Neural progenitor cell (in vitro differentiated cells): ENCODE measurements at places on chromosomes 16 and 17. TPM values are rescaled to one million over a fixed set of nuclear protein-coding genes. Genes with fewer than 3 reads are reported as not detected.

DNA sequence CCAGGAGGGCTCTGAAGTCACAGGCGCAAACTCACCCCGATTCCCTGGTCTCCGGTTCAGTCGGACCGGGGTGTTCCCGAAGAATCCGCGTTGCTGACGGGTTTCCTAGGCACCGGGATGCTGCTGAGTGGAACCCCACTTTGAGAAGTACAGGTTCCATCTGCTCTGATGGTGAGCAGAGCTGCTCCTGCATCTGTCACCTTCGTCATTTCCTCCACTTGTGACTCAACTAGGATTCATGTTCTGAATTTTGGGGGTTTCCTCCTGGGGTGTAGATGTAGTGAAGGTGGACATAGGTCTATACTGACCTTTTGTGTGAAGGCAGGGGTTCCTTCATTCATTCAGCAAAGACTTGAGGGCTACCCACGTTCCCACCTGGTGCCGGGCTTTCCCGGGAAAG, 25.0 kb downstream of the LGALS3BP start:
- no peaks in the 10 kb centered on the region for H3K27me3 ChIP-seq
- DNase-seq: no peak
- no peaks in the 10 kb centered on the region for H3K36me3 ChIP-seq
- H3K4me3 ChIP-seq: no peak overlapping the region
- H3K4me1 ChIP-seq: peaks cover 4% of the 10 kb centered on the region

DNA sequence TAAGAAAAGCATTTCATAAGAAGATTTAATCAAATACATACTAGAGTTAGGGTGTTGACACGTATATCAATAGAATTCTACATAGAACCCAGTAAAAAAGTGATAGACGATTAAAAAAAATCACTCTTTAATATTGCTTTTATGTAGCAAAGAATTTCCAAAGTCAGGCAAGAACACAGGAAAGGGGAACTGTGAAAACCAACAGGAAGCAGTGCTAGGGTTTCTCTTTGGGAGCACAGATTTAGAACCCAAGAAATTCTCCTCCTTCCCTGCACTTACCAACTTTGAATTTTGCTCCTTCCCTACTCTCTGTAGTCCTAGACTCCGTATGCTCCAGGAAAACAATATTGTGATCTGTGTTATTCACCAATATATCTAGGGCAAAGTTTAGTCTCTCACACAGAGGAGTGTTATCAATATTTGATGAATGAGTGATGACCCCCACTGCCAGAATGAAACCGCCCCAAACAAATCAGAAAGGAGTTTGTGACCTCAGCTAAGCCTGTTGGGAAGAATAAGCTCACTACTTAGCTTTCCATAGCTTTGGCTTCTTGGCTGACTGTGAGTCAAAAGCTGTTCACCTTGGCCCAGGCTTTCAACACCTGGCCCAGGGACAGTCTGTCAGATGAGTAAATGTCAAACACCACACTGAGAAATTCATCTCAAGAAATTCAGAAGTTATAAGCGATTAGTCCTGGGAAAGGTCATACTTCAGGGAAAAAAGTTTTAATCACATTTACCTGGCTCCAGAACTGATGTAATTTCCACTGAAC, 8.6 kb downstream of the RFWD3 start:
- no peaks in the 10 kb centered on the region for H3K27me3 ChIP-seq
- no peak overlapping the region for H3K4me3 ChIP-seq
- H3K36me3 ChIP-seq: peaks cover 9% of the 10 kb centered on the region
- peaks cover 9% of the 10 kb centered on the region for H3K4me1 ChIP-seq
- no peak for DNase-seq
- H3K27ac ChIP-seq: no peak overlapping the region

DNA sequence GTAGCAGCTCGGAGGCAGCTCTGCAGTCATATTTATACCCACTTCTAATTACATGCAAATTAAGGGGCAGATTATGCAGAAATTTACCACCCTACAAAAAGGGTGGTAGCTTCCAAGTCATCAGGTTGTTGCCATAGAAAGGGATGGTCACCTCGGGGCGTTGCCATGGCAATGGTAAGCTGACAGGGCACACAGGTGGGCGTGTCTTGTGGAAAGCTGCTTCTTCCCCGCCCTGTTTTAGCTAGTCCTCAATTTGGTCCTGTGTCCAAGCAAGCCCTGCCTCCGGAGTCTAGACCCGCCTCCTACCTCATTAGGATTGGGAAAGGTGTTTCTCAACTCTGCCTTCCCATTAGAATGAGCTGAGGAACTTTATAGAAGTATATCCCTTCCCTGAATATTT, 98.7 kb downstream of the HS3ST2 start:
- DNase-seq: peak; percentile 70
- H3K27me3 ChIP-seq: no peaks in the 10 kb centered on the region
- peaks cover 13% of the 10 kb centered on the region for H3K4me1 ChIP-seq
- no peak overlapping the region for H3K27ac ChIP-seq
- H3K36me3 ChIP-seq: no peaks in the 10 kb centered on the region

- peaks cover 1% of the 10 kb centered on the region for H3K4me1 ChIP-seq
- H3K27ac ChIP-seq: no peak overlapping the region
- DNase-seq: no peak
These were observed 10.4 kb upstream of the CHD3 start for GRCh38 chr17:7878234-7878633.

DNA sequence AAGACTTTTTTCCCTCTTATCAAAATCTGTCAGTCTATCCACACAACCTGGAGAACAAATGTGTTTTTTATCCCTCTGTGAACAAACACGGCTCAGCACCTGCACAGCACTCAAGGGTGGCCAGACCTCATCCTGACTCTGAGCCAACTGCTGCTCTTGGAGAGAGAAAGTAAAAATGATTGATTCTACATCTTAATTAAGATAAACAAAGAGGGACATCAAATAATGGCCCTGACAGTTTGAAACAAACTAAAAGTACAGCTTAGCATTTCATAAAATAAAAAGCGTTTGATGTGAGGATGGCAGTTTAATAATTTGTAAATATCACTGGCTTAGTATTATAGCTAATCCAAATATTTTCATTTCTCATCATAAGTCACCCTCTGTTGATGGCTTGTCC, 106.2 kb downstream of the SNX11 start:
- peaks cover 35% of the 10 kb centered on the region for H3K27me3 ChIP-seq
- no peak overlapping the region for H3K4me3 ChIP-seq
- H3K4me1 ChIP-seq: no peaks in the 10 kb centered on the region
- no peaks in the 10 kb centered on the region for H3K36me3 ChIP-seq
- no peak for DNase-seq

- DNase-seq: no peak
- no peaks in the 10 kb centered on the region for H3K4me1 ChIP-seq
- no peak overlapping the region for H3K4me3 ChIP-seq
These were observed 40.0 kb upstream of the ABCA10 start for GRCh38 chr17:69268543-69269014.

DNA sequence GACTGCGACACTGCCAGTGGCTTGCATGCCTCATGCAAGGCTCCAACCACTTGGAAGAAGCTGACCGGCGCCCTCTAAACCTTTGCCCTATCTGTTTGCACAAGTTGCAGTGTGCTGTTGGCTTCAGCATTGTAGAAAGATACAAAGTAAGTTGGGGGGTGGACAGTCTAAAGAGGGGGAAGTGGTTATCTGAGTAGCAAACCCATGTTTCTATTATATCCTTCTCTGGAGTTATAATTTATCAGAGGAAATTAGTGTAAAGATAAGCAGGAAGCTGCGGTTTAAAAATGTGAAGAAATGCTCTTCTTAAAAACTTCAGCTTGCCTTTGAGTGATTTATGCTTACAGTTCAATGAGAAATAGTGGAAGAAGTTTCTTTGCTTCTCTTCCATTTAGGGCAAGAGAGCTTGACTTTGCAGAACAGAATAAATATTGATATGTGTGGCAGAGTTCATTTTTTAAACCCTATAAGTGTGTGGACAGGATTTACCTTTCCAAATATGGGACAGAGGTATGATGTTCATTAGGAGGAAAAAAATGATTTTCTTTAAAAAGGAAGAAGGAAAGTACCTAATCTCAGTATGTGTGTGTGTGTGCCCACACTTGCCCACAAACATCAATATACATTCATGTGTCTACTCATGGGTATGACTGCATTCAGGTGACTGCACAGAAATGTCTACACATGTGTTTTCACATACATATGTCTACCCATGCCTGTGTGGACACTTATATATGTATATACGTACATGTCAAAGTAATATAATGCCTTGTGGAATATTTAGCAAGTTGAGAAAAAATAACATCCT, 8.1 kb downstream of the AMZ2 start:
- no peaks in the 10 kb centered on the region for H3K4me1 ChIP-seq
- H3K27me3 ChIP-seq: peaks cover 4% of the 10 kb centered on the region
- no peak for DNase-seq
- H3K27ac ChIP-seq: no peak overlapping the region
- peaks cover 3% of the 10 kb centered on the region for H3K36me3 ChIP-seq

DNA sequence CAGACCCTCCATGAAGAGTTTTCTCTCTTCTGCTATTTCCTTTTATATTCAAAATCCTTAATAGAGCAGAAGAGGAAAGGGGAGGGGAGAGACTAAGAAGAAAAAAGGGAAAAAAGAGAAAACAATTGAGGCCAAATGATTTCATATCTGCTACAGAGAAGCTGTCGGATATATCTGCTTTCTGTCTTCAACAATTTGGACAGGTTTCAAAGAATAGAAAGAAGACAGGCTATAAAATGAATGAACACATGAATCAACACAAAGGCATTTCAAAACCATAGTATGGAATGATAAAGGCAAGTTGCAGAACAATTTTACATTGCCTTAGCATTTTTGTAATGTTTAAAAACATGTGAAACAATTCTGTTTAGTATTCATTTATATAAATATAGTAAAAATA, 4.7 kb upstream of the CMTR2 start:
- H3K4me1 ChIP-seq: peaks cover 4% of the 10 kb centered on the region
- no peaks in the 10 kb centered on the region for H3K36me3 ChIP-seq
- no peaks in the 10 kb centered on the region for H3K27me3 ChIP-seq
- DNase-seq: no peak
- no peak overlapping the region for H3K27ac ChIP-seq
- H3K4me3 ChIP-seq: no peak overlapping the region

TP53TG3 gene
- not detected in 2 replicates for total RNA-seq

LRRC46 gene
- total RNA-seq: 0.06 and 0.12 TPM in 2 replicates

CCL2 gene
- total RNA-seq: 4.2 and 7.0 TPM in 2 replicates

TBC1D3 gene
- total RNA-seq: not detected in 2 replicates

ADORA2B gene
- total RNA-seq: 1.9 and 4.4 TPM in 2 replicates
